Esophagus mucosa (tissue), 1 donor: ENCODE measurements at places on chromosomes 12 and 14. TPM values are rescaled to one million over a fixed set of nuclear protein-coding genes. Genes with fewer than 3 reads are reported as not detected.
A peak's percentile ranks its signal among the peaks of the same experiment; 100 is the strongest.

DNA sequence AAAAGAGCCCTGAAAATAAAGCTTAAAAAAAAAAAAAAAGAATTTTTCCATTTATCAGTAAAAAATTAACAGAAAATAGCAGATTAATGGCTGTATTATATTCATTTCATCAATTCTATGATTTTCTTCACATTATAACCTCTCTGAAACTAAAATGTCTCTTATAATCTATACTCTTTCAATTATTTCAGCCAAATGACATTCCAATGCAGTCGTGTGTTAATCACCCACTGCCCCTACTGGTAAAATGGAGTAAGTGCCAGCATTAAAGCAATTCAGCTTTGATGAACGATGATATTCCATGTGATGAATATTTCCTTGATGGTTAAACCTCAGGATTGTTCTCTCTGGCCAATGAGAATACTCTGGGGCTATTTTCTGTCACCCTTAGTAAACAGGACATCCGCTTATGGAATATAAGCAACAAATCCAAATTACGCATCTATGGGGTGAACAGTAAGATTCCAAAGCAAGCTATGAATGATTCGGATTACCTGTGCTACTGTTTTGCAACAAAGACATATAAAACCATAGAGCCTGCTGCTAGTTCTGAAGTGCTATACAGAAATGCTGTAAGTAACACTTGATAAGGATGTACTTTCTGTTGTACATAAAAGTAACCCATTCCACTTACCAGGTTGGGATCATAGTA lies 20.3 kb upstream of the SYCP3 start:
- ATAC-seq = peak; percentile 37

The EIF2S3B gene
- total RNA-seq = 1.4 TPM

The TAS2R43 gene
- 0.84 TPM for total RNA-seq

DNA sequence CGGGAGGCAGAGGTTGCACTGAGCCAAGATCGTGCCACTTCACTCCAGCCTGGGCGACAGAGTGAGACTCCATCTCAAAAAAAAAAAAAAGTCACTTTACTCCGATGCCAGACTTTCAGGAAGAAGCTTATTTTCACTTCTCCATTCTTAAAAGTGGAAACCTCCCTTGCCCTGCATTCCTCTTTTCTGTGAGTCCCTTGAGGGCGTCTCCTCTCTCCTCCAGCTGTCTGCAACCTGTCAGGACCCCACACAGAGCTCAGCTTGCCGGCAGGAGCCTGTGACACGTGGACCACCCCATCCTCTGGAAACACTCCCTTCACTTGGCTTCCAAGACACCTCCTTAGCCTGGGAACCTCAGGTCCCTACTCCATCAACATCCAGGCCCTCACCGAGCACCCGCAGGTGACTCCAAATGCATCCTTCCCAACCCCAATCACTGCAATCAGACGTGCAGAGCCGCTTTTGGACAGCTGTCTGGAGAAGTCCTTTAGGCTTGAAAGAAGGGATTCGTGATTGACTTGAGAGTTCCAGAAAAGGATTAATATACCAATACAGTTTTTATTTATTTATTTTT lies 34.3 kb downstream of the SLC15A4 start:
- no peak for ATAC-seq

The SAMD15 gene
- 0.88 TPM for total RNA-seq

- ATAC-seq = no peak
These were observed 17.1 kb upstream of the BICD1 start for GRCh38 chr12:32089586-32089985.

GRCh38 chr12:79547044-79547734 lies 143.6 kb downstream of the PAWR start:
- ATAC-seq = peak; percentile 97

DNA sequence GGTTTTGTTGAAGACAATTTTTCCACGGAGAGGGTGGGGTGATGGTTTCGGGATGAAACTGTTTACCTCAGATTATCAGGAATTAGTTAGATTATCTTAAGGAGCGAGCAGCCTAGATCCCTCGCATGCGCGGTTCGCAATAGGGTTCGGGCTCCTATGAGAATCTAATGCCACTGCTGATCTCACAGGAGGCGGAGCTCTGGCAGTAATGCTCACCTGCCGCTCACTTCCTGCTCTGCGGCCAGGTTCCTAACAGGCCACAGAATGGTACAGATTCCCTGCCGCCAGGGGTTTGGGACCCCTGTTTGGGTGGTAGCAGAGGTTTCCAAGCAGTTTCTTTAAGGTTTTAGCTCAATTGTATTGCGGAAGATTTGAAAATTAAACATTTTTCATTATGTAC lies 439.8 kb upstream of the OR4E1 start:
- no peak for ATAC-seq

The KRT72 gene
- not detected for total RNA-seq

DNA sequence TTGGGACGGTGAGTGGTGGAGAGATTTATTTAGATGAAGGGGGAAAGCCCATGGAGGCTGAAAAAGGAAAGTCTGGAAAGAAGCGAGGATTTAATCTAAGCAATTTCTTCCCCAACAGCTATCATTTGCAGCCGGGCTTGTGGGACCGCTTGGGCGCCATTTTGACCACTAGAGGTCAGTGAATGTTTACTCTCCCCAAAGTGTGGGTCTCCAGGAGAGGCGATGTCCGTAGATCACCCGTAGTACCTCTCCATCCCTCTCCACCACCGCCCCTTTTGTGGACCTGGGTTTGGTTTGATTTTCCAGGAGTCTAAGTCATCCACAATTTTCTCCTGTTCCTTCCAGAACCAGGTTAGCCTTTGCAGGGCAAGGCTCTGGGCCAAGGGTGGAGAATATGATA lies 91.2 kb upstream of the PARP11 start:
- ATAC-seq = no peak

The VRTN gene
- total RNA-seq = not detected

- ATAC-seq = no peak
These were observed 1037.8 kb downstream of the TMEM121 start for GRCh38 chr14:106564058-106564643.

- ATAC-seq = no peak
These were observed 10.6 kb upstream of the ART4 start for GRCh38 chr12:14853961-14854360.

GRCh38 chr12:56687223-56688128 lies 608 bp downstream of the PTGES3 start:
- peak; percentile 49 for ATAC-seq

DNA sequence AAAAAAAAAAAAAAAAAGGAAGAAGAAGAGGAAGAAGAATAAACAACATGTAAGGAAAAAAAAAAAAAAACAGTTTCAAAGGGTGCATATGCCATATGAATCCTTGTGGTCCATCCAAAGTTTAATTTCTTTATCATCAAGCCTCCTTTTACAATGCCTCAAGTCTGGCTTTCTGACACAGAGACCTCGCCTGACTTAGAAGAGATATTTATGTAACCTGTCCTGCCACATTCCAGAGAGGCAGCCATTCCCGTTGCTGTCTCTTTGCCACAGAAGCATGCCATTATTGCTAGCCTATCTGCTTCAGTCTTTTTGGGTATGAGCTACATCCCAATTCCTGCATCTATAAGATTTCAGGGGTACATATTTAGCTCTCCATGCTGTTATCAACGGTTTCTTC lies 596.7 kb upstream of the ATP2B1 start:
- peak; percentile 65 for ATAC-seq
